ENCODE measurements at places on chromosomes 11 and 22.
A peak's percentile ranks its signal among the peaks of the same experiment; 100 is the strongest.

DNA sequence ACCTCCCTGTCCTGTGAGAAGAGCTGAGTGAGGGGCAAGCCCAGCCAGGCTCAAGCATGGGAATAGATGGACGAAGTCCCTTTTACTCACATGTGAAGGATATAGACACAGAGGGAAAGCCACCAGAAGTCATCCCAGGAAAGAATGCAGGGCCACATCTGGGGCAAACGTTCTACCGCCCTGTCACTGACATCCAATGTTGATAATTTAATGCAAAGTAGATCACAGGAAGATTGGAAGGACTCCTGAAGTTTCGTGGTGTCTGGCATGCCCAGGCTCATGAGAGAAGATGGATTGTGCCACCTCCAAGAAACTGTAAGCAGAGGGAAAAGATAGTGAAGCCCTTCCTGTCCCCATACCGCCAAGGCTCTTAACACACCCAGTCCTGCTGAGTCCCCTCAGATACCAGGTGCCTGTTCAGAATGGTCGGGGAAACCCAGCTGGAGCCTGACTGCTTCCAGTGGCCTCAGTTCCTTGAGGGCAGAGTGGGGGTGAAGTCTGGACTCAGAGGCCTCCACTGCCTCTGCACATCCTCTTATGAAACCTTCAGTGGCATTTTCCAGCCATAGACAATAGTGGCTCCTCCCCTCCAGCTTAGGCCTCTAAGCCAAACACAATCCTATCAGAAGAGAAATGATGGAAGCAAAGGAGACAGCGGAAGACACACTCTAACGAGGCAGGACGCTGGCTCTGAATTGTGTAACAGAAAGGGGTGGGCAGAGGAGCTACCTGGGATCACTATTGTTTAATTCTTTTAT lies 7.5 kb upstream of the STK33 start:
- no peak for DNase-seq

DNA sequence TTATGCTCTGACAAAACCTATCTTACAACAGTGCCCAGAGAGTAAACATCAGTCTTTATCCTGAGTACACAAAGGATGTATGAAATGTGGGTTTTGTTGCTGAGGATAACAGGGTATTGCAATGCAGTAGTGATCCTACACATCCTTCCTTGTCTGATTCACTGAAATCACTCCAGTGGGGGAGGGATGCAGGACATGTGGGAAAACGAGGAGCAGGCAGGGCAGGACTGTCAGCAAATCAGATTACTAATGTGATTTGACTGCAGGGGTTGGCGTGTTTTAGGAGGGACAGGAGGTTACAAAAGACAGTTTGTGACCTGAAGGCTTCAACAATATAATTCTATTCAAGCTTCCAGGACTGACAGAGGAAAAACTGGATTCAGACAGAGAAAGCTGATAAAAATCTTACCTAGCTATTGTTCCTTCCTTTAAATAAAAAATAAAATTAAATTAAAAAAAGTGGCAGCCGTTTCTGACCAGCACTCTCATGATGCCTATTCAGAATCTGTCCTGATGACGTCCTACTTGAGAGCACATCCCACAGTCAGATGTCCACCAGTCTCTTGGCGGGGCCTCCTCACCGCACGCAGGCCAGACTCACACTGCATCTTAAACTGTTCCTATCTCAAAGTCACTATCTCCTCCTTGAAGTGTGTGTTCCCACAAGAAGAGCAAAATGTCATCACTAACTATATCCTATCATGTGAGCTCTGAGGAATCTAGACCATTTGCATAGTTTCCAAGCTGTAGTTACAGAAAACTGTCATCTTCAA lies 50.6 kb upstream of the MN1 start:
- no peak for DNase-seq

DNA sequence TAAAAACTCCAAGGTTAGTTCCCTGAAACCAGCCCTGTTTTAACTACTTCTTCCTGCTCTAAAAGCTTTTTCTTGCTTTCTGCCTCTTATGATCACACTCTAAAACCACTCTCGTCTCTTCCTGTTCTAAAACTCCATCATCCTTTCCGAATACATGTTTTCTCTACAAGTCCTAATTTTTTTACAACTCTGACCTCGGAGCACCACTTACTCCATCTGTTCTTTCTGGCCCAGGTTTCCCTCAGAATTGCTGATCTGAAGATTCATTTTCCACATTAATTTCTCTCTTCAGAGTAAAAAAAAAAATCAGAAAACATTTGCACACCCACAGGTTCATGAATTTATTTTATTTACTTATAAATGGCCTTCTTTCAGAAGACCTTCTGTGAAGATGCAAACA lies 265.7 kb upstream of the CADM1 start:
- DNase-seq, result no peak

- DNase-seq, result no peak
These were observed 1336.4 kb downstream of the TBC1D22A start for GRCh38 chr22:48098921-48099245.

DNA sequence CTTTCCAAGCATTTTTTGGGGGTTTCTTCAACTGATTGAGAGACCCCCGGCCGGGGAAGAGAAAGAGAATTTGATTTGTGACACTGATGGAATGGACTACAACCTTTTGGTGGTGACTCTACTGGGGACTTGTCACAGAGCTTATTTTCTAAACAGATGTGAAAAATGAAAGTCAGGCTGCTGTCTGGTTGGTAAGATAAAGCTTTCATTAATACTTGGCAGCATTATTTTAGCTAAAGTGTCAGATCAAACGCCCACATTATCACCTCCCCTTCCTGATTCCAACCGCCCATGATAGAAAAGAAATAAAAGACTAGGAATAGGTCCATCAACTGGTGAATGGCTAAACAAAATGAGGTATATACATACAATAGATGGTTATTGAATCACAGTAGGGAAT lies 45.6 kb upstream of the EHF start:
- no peak for DNase-seq

DNA sequence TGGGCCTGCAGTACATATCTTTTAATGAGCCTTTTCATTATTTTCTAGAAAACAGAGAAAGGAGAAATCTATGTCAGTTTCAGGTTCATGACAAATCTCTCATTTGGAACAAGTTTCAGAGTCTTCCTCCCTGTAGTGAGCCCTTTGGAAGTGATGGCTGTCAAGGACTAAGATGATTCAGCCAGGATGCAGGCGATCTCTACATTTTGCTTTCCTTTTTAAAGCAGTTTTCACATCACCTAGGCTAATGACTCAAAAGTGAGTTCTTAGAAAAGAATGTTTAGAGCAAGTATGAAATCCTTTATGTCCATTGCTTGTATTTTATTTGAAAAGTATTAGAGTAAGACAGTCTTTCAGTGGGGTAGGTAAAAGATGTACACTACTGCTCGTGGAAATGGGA lies 130.1 kb downstream of the TRPC6 start:
- DNase-seq, result no peak

GRCh38 chr11:57604296-57605027 lies 7.0 kb downstream of the SERPING1 start:
- DNase-seq, result no peak

- no peak for DNase-seq
These were observed 53.4 kb upstream of the WNT7B start for GRCh38 chr22:46030231-46030880.

DNA sequence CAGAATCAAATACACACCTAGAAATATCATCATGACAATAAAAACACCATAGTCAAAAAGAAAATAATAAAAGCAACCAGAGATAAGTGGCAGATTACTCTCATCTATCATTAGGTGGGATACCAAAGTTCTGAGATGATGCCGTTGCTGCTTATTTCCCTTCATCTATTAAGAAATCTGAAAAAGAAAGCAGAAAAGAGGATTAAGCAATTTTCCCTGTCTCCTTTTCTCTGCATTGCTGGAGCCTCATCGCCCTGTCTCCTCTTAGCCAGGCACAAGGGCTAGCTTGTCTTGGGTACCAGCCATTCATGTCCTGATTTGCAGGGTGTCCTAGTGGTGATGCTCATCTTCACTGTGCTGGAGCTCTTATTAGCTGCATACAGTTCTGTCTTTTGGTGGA lies 3.9 kb upstream of the MS4A14 start:
- no peak for DNase-seq

GRCh38 chr11:47415949-47416472 lies 7.6 kb downstream of the SLC39A13 start:
- peak; percentile 92 for DNase-seq

GRCh38 chr11:93849751-93850593 lies 446 bp downstream of the VSTM5 start:
- DNase-seq, result peak; percentile 61
